AG04450 (cell line): ENCODE measurements at places on chromosomes 12 and 14.

DNA sequence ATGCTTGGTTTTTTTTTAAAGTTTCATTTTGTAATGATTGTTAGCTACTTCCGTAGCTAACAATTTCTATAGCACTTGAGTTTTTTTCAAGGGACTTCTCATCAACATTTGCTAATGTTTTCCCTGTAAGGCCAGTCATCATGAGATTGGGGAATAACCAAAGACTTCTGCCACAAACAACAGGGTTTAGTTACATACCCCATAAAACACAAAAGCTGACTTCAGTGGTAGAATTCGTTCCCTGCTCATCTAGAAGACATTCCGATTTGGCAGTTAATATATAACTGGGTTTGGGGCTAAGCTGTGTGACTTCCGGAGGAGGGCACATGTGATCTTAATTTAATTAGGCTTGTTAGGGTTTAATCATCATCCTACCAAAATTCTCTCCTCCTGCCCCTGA lies 22.9 kb downstream of the EGLN3 start:
- DNase-seq: no peak

DNA sequence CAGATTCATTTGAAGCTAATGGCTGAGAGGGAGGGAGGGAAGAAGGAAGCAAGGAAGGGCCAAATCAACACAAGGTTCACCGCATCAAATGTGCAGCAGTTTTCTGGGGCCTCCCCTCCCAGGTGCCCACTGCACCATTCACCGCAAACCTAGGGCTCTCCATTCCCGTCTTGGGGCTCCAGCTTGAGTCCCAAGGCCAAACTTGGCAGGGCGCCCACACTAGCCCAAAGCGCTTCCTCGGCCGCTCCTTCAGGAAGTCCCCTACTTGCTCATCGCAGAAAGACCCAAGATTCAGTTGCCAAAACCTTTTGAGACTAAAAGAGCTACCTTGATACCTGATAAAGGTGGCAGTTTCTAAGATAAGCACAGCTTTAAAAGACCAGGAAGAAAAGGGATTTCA lies 140.5 kb upstream of the FKBP4 start:
- DNase-seq: no peak

GRCh38 chr12:47351526-47351925 lies 271.8 kb upstream of the AMIGO2 start:
- no peak for DNase-seq

GRCh38 chr14:59160506-59160905 lies 28.0 kb upstream of the DAAM1 start:
- DNase-seq: no peak

GRCh38 chr12:19036673-19037357 lies 92.7 kb upstream of the PLEKHA5 start:
- no peak for DNase-seq

DNA sequence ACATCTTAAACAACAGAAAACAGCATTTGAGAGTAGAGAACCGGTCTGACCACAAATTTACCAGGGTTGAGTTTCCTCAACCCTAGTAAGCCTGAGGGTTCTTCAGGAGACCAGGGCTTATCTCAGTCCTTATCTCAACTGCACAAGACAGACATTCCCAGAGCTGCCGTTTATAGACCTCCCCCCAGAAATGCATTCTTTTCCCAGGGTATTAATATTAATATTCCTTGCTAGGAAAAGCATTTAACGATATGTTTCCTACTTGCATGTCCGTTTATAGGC lies 12.3 kb downstream of the TMEM117 start:
- DNase-seq: no peak

- DNase-seq: no peak
Observed at GRCh38 chr12:120821878-120822277, 82.3 kb downstream of the SPPL3 start.

- DNase-seq: no peak
Observed at GRCh38 chr14:100402631-100403030, 79.5 kb downstream of the SLC25A47 start.

DNA sequence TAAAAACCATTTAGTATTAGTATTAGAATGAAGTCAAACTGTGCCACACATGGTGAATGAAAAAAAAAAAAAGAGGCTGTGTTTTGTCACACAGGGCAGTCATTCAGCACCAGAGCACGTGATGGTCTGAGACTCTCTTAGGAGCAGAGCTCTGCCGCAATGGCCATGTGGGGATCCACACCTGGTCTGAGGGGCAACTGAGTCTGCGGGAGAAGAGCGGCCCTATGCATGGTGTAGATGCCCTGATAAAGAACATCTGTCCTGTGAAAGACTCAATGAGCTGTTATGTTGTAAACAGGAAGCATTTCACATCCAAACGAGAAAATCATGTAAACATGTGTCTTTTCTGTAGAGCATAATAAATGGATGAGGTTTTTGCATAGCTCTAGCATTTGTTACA lies 12.2 kb upstream of the BDKRB1 start:
- DNase-seq: no peak
